Esophagus squamous epithelium (tissue), 5 donors: ENCODE measurements at places on chromosomes 7 and 10.

- DNase-seq: no peak
These were observed 25.4 kb downstream of the HECW1 start for GRCh38 chr7:43137811-43138210.

DNA sequence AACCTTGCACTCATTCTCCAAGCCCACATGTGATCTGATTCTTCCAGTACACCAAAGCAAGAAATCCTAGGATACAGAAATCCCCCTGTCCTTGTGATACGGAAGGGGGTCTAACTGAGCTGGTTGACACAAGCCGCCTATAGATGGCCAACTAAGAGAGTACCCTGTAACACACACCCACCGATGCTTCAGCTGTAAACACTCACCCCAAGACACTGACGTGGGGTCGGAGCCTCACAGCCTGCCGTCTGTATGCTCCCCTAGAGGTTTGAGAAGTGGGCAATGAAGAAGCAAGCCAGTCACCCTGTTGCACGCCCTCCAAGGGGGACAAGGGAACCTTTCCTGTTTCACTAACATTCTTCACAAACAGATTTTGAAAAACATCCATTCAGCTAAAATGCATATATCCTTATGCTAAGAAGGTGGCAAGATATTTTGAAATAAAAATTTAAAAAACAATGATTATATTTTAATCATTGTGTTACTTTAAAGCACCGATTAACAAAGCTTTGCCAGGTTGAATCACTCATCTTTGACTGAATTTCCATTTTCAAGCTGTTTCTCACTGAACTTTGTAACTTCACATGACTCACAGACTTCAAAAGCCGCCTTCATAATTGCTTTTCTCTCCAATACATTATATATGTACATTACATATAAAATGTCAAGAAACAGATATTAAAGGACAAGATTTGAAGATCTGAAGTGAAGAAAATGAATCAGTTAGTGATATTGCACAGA lies 329.3 kb downstream of the ARL4A start:
- DNase-seq: no peak

DNA sequence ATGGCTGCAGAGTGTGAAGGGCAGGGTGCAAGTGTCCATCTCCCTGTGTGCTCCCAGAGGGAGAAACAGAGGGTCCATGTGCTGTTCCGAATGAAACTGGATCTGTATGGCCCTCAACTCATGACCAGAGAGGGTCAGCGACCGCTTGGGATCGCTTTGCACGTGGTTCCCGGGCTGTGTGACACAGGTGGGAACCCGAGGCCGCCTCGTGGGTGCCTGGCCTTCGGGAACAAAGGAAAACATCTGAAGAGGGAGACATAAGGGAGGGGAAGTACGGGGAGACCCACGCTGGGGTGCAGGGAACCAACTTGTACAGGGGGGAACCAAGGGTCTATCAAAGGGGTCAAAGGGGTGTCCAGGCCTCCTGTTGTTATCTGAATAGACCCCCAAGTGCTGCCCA lies 57.5 kb downstream of the SH3PXD2A start:
- no peak for DNase-seq

DNA sequence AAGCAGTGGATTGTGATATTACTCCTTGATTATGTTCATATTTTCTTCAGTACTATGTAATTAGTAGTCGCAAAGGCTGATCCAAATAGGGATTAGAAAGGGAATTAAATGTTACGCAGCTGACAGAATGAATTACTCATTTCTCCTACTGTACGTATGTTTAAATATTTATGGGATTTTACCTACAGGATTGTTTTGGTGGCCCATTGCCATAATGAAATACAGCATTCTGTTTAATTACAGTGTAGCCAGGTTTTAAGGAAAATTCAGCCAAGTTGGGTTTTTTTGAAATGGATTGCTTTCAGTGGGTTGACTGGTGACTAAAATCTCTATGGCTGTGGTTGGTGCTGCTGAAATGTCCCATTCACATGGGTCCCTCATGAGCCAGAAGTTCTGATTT lies 197.7 kb upstream of the GRB10 start:
- DNase-seq: no peak

DNA sequence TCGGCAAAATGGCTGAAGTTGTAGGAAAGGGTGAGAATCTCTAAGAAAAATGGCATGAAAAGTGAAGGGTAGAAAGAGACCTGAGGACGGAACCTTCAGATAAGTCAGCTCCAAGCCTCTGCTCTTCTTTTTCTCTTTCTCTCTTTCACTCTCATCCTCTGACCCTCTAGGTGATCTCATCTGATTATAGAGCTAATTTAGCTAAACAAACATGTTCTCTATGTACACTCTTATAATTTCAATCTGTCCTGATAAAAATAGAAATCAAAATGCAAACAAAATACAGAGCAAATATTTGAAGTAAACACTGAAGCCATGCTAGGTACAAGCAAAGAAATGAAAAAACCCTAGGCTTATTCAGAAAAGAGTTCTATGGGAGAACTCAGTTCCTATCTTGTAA lies 14.4 kb upstream of the CUBN start:
- DNase-seq: no peak

- DNase-seq: no peak
These were observed 10.4 kb upstream of the WIPF3 start for GRCh38 chr7:29795696-29796580.

DNA sequence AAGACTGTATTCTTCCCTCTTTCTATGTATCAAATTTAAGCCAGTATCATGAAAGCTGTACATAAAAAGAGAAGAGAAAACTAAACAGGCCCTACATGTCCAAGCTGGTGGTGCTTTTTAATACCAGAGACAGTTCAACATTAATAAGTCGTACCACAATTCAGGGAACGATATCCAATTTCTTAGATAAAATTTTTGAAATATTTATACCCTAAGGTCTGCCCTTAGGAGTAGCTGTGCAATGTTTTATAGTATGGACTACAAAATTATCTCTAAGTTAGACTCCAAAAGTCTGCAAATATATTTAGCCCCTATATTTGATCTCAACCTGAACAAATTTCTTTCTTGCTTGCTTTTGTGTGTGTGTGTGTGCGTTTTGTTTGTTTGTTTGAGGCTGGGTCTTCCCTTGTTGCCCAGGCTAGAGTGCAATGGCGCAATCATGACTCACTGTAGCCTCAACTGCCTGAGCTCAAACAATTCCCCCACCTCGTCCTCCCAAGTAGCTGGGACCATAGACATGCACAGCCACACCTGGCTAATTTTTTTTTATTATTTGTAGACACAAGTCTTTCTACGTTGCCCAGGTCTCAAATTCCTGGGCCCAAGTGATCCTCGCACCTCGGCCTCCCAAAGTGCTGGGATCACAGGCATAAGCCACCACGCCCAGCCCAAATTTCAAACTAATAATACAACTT lies 13.2 kb downstream of the ARHGAP19 start:
- DNase-seq: no peak

DNA sequence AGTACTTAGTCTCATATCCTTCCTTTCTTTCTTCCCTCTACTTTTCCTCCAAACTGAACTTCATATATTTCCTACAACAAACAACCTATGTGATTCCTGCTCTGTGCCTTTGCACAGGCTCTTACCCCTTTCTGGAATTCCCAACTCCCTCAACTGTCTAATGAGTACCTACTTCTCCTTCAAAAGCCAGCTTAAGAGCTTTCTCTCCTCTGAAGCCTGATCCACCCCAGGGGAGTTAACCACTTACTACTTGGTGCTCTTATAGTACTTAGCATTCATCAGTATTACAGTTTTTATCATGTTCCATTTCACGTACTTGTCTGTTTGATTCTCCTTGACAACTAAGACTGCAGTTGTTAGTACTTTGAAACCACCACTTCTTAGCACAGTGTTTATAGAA lies 246.1 kb downstream of the LRRTM3 start:
- DNase-seq: no peak

- DNase-seq: no peak
These were observed 87.7 kb downstream of the WDR11 start for GRCh38 chr10:120938822-120939221.

DNA sequence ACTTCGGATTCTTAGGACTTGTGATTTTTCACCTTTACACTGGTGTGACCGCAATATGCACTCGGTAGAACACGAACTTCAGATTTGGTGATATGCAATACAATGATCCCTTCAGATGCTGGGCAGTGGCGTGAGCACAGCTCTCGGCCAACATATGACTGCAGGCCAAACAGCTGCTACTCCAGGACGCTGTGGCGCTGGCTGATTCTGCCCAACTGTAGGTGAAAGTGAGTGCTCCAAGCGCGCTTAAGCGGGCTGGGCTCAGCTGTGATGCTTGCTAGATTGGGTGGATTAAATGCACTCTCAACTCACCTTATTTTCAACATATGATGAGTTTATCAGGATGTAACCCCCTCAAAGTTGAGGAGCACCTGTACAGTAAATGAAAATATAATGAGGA lies 137.6 kb upstream of the RET start:
- no peak for DNase-seq
